Spinal cord (tissue), 10 donors: ENCODE measurements at places on chromosomes 16 and 17. TPM values are rescaled to one million over a fixed set of nuclear protein-coding genes. Genes with fewer than 3 reads are reported as not detected.

- no peak overlapping the region for H3K27ac ChIP-seq
- H3K36me3 ChIP-seq = no peaks in the 10 kb centered on the region
- no peak overlapping the region for H3K4me3 ChIP-seq
- no peak for DNase-seq
- no peaks in the 10 kb centered on the region for H3K27me3 ChIP-seq
Measured at GRCh38 chr16:69613378-69614154, 47.8 kb downstream of the NFAT5 start.

GRCh38 chr16:74575175-74575806 lies 31.6 kb downstream of the GLG1 start:
- DNase-seq = no peak
- H3K4me1 ChIP-seq = no peaks in the 10 kb centered on the region
- H3K27me3 ChIP-seq = no peaks in the 10 kb centered on the region
- H3K4me3 ChIP-seq = no peak overlapping the region

DNA sequence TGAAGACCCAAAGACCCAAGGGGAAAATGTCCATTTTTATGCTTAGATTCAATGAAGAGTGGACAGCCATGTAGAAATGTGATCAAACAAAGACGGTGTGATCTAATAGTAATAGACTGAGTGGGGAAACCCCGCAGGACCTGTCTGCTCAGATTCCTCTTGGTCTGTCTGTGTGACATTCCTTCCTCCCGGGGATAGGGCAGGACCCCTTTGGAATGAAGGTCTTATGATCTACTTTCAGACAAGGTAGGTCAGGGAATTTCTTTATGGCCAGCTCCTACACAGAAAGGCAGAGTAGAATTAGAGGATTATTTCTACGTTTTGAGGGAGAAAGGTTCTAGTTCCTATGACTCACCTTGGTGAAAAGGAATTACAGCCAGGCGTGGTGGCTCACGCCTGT lies 267.6 kb downstream of the STX8 start:
- DNase-seq = no peak
- H3K27me3 ChIP-seq = no peaks in the 10 kb centered on the region
- H3K4me1 ChIP-seq = no peaks in the 10 kb centered on the region
- no peak overlapping the region for H3K27ac ChIP-seq
- H3K36me3 ChIP-seq = no peaks in the 10 kb centered on the region

DNA sequence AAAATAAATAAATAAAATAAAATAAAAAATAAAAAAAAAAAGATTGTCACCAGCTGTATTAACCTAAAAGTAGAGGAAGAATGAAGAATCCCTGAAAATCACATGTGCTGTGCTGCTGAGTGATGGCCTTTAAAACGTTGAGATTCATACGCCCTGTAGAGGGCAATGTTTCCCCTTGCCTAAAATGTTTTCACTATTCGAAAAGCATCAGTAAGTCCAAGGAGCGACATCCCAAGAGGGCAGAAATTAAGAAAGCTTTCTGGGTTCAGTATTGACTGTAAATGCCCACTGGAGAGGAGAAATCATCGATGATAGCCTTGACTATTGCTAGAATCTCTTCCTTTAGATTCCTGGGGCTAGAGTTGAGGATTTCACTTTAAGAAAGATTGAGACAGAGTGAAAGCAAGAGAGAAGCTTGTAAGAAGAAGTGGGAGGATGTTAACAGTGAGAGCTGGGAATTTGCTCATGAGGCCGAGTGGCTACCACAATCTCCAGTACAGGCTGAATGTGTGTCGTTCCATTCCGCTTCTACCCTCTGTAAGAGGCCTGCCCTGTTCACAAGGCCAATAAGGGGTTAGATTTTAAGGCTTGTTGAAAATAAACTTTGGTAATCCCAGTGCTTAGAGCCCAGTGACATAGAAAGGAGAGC lies 170.8 kb upstream of the FAM20A start:
- no peaks in the 10 kb centered on the region for H3K36me3 ChIP-seq
- no peak for DNase-seq
- no peaks in the 10 kb centered on the region for H3K4me1 ChIP-seq

GRCh38 chr17:38719943-38720641 lies 10.0 kb upstream of the CISD3 start:
- H3K27me3 ChIP-seq = no peaks in the 10 kb centered on the region
- peak overlapping the region; percentile 58 for H3K27ac ChIP-seq
- DNase-seq = no peak

- H3K27me3 ChIP-seq = no peaks in the 10 kb centered on the region
- H3K4me1 ChIP-seq = peaks cover 14% of the 10 kb centered on the region
- no peak overlapping the region for H3K27ac ChIP-seq
- DNase-seq = no peak
- H3K36me3 ChIP-seq = peaks cover 6% of the 10 kb centered on the region
- peak overlapping the region; percentile 48 for H3K4me3 ChIP-seq
Measured at GRCh38 chr16:50367777-50368409, 895 bp downstream of the BRD7 start.

GRCh38 chr16:11211977-11212797 lies 43.8 kb downstream of the SOCS1 start:
- DNase-seq = no peak
- H3K27me3 ChIP-seq = no peaks in the 10 kb centered on the region
- no peaks in the 10 kb centered on the region for H3K36me3 ChIP-seq
- H3K4me3 ChIP-seq = no peak overlapping the region
- H3K4me1 ChIP-seq = no peaks in the 10 kb centered on the region

GRCh38 chr16:52708476-52708875 lies 161.5 kb upstream of the TOX3 start:
- no peak for DNase-seq
- H3K4me1 ChIP-seq = peaks cover 6% of the 10 kb centered on the region
- H3K27me3 ChIP-seq = no peaks in the 10 kb centered on the region
- no peak overlapping the region for H3K4me3 ChIP-seq

OR1A1 gene
- polyA plus RNA-seq = not detected

PLD6 gene
- polyA plus RNA-seq = 14.7 TPM

CCDC182 gene
- not detected for polyA plus RNA-seq

CRYBA1 gene
- polyA plus RNA-seq = not detected

KRT17 gene
- polyA plus RNA-seq = not detected
